Fibroblast of the aortic adventitia (primary cell): ENCODE measurements at places on chromosomes 12 and 14. TPM values are rescaled to one million over a fixed set of nuclear protein-coding genes. Genes with fewer than 3 reads are reported as not detected.

GRCh38 chr14:88470542-88471440 lies 84.0 kb downstream of the PTPN21 start:
- DNase-seq, result peak; percentile 58

ZCRB1 gene
- 40.1 and 130 TPM in 2 replicates for total RNA-seq

REC8 gene
- 1.9 and 4.2 TPM in 2 replicates for total RNA-seq

- no peak for DNase-seq
Measured at GRCh38 chr12:54393743-54394142, 9.2 kb upstream of the ZNF385A start.

- DNase-seq, result no peak
Measured at GRCh38 chr14:63474111-63474510, 69.1 kb downstream of the PPP2R5E start.

GRCh38 chr12:103783744-103784664 lies 57.0 kb downstream of the NT5DC3 start:
- DNase-seq, result no peak

DNA sequence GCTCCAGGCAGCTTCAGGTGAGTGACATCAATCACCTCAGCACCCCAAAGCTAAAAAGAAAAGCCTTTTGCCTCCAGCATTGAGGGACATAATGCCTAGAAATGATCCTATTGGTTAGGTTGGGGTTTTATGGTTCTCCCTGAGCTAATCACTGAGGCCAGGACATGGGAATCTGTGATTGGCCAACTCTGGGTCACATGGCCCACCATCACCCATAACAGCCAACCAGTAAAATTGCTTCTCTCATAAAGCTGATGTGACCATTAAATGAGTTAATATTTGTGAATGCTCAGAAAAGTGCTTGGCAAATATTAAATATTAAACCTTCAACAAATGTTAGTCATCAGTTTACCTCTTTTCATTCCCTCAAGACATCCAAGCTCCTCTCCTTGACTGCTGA lies 60.2 kb downstream of the TBX3 start:
- no peak for DNase-seq

GRCh38 chr12:145369-145960 lies 68.5 kb downstream of the SLC6A12 start:
- DNase-seq, result peak; percentile 1
